HCT116 (cell line): ENCODE measurements at places on chromosomes 11 and 22. TPM values are rescaled to one million over a fixed set of nuclear protein-coding genes. Genes with fewer than 3 reads are reported as not detected.

DNA sequence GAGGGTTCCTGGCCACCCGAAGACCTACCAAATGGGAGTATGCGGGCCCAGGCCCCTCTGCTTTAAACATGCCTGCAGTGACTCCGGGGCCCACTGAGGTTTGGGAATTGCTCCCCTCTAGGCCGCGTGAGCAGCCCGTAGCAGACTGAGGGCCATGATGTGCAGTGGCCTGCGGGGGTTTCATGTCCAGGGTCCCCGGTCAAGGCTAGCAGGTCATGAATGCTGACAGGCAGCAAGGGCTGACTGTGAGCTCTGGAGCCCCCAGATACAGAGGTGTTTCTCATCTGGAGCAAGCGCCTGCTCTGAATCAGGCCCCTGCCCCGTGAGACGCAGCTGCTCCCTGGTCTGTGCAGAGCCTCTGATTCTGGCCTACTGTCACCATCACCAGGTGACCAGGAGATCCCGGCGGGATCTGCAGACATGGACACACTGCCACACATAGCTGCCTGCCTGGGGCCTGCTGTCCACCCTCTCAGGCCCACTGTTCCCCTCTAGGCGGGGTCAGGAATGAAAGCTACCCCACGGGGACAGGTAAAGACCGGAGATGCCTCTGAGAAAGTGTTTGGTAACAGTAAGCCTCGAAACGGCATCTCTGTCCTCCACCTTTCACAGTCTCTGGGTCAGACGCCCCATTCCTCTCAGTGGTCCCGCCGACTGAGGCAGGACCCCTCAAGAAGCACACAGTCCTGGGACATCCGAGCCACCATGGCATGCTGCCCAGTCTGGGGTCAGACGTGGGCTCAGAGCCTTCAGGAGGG lies 73.3 kb downstream of the PARVB start:
- no peak for DNase-seq

GRCh38 chr11:15562230-15562629 lies 447.5 kb downstream of the INSC start:
- no peak for DNase-seq

- no peak for DNase-seq
Observed at GRCh38 chr11:9538548-9538947, 34.9 kb upstream of the WEE1 start.

DNA sequence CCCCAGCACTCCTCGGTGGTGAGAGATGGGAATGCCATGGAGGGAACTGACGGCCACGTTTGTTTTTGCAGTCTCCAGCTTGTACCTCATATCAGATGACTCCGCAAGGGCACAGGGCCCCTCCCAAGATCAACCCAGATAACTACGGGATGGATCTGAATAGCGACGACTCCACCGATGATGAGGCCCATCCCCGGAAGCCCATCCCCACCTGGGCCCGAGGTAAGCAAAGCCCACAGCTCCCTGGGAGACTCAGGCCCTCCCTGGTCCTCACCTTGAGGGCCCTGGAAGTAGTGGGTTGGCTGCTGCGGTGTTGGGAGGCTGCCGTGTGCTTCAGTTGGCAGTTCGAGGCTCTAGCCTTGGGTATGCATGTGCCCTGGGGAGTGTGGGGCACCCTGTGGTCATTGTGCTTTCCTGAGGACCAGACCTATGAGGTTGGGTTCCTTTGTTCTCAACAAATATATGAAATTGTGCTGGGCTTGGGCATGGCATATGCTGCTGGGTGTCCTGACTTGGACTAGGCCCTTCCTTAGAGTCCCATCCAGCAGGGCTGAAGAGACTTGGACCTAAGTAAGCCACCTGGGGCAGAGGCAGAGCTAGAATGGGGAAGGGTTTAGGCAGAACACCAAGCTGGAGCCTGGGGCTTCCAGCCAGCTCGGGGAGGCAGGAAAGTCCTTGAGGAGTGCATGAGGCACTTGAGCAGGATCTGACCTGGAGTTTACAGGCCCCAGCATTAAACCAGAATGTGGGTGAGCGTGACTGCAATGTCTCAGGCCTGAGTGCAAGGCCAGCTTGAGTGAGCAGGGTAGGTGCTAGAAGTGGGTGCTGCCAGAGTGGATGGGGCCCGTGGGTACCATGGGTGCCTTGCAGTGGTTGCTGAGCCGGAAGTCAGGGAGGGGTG lies 26.4 kb downstream of the INCENP start:
- no peak for DNase-seq

- DNase-seq = no peak
Observed at GRCh38 chr11:21007297-21007696, 337.9 kb downstream of the NELL1 start.

DNA sequence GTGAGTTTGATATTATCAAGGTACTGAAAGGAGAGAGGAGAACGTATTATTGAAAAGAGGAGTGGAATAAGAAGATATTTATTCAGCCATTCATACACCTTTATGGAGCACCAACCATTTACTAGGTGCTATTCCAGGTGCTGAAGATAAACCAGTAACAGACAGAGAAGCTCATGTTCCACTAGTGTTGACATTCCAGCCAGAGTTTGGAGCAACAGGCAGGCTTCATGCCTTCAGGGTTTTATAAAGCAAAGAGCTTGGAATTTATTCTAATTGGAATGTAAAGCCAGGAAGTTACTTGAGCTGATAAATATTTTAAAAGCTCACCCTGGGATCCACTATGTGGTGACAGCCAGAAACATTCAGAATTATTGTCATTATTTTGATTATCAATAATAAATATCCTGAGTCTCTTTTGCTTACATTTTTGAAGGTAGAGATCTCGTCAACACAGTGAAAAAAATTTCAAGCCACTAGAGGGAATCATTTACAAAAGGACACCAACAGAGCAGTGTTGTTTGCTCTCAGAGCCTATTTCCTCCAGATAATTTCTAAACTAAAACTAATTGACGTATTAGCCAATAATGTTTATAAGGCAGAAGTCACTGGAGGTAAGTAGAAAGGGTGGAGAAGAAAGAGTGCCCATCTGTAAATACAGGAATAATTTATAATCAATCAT lies 172.0 kb downstream of the KCNA4 start:
- DNase-seq = no peak

DNA sequence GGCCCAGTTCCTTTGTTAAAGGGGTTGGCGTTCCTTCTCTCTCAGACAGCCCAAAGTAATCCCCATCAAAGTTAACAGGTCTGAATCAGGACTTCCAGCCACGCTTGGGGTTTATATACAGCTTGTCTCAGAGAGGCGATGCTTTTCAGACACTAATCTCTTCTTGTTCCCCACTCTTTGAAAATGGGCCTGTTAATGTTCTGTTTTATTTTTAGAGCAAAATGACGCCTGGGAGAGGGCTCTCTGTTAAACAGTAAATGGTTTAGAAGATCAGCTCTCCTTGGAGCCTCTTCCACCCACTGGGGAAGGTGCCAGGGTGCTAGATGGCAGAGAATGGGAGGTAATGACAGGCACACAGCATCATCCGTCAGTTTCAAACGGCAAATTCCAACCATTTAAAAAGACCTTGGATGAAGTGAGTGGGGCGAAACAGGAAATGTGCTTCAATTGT lies 235.9 kb upstream of the NARS2 start:
- DNase-seq = no peak

- no peak for DNase-seq
Observed at GRCh38 chr22:33598821-33599220, 321.5 kb downstream of the LARGE1 start.

- no peak for DNase-seq
Observed at GRCh38 chr11:34317036-34317360, 40.8 kb downstream of the ABTB2 start.

DNA sequence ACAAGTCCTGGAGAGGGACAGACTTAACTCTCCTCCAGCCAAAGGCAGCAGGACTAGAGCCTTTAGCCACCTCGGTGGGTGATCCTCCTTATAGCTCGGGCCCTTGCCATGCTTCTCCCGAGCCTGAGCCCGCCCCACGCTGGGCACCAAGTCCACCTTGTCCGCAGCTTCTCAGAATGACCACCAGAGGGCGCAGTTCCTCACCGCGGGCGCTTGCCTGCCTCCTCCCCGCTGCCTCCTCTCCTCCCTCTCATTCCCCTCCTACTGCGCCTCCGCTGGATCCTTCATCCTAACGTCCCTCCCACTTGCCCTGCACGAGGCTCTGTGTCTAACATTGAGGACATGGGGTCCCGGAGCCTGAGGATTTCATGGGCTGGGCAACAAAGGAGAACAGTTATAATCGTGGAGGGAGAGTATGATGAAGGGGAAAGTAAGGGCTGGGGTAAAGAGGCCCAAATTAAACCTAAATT lies 11.3 kb upstream of the MOGAT2 start:
- DNase-seq = peak; percentile 77

- no peak for DNase-seq
Observed at GRCh38 chr22:22818861-22819855, 68.5 kb upstream of the IGLL5 start.

- no peak for DNase-seq
Observed at GRCh38 chr22:46055911-46056545, 79.1 kb upstream of the WNT7B start.

DNA sequence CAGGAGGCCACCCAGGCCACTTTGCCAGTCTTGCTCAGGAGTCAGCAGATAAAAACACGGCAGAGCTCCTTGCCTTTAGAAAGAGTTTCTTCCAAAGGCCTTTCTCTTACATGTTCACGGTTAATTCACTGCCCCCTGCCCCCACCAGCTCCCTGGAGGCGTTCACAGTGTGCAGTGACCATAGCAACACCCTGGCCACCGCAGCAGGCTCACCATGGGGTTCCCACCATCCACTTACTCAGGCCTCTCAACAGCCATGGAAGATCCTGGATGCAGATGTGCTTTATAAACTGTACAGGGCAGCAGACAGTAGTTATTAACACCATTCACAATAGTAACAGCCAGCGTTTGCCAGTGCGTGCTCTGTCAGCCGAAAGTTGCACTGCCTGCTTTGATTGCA lies 10.6 kb upstream of the MYO7A start:
- DNase-seq = no peak

DNA sequence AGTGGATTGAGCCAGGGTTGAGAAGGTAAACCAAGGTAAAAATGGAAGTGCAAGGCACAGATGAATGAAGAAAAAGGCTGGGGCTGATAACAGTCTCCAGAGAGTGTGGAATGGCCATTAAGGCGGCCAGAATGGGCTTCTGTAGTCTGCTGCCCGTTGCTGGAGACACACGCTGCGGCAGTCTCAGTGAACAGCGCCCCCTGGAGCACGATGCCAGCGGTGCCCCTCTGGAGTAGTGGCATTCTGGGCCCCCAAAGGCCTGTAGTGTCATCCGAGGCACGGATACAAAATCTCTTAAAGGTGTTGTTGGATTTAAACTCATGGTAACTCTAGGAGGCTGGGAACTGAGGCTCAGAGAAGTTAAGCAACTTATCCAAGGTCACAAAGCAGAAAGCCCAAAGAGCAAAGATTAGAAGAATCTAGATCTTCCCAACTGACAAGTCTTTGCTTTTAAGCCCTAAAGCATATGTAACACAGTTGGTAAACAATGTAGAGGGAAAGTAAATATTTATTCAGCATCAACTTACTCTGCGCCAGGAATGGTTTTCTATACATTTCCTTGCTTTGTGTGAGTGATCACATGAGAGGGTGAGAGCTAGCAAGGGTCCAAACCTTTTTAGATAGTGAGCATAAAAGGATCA lies 18.2 kb downstream of the KCNJ1 start:
- DNase-seq = peak; percentile 49

DNA sequence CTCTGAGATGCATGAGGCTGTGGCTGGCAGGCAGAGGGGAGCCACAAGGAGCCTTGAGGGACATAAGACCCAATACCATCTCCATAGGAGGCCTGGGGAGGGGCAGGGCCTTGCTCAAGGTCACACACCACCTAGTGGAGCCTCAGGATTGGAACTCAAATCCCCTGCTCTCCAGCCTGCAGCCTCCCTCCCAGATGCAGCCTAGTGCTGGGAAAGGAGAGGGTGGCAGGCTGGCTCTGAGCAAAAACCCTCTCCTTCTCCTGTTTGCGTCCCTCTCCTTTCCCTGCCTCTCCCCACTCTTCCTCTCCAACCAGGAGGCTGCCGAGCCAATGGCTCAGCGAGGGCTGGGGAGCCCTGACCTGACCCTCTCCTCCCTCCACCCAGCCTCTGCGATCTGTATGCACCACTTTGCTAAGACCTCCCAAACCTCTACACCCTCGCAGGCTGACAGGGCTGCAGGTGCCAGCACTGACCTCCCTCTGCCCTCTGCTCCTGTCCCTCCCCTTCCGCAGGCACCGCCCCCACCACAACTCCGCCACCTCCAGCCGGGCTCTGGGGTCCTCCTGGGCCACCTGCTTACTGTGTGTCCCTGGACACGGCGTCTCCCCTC lies 14.7 kb downstream of the IGLL1 start:
- peak; percentile 4 for DNase-seq

GRCh38 chr22:38981992-38982927 lies at the start of gene APOBEC3B:
Gene APOBEC3B (plus strand): TSS chr22:38982347. CDS start chr22:38982454, 107 bp downstream.
- DNase-seq = peak; percentile 81

GRCh38 chr11:61362542-61362875 lies 335 bp downstream of the TMEM138 start:
- no peak for DNase-seq

DNA sequence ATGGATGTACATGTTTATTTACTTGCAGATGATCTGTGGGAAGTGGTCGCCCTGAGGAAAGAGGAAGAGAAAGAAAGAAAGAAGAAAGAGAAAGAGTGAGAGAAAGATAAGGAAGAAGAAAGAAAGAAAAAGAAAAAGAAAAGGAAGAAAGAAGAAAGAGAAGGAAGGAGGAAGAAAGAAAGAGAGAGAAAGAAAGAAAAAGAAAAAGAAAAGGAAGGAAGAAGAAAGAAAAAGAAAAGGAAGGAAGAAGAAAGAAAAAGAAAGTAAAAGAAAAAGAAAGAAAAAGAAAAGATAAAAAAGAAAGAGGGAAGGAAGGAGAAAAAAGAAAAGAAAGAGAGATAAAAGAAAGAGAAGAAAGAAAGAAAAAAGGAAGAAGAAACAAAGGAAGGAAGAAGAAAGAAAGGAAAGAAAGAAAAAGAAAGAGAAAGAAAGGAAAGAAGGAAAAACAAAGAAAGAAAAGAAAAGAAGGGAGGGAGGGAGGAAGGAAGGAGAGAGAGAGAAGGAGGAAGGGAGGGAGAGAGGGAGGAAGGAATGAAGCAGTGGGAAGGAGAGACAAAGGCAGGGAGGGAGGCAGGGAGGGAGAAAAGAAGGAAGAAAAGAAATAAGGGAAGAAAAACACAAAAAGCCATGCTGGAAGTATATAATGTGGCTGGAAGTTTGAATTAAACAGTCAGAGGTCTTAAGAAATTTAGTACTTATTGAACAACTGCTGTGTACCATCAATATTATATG lies 976.6 kb downstream of the FAM181B start:
- no peak for DNase-seq

DNA sequence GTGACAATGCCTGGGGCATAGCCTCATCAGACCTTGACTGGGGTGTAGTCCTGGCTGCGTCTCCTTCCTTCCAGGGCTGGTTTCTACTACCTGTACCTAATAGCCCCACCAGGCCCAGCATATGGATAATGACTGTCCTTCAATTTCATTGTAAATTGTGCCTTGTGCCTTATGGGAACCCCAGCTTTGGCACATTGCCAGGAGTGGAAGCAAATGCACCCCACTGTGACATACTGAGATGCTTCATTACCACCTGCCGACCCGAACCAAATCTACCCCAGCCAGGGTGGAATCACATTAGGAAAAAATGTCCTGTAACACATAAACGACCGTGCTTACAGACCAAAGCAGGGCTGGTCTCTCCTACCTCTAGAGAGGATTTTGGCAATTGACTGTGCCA lies 7.3 kb downstream of the TOP3B start:
- DNase-seq = no peak

- DNase-seq = no peak
Observed at GRCh38 chr11:81135570-81135969, 1598.1 kb downstream of the FAM181B start.

Gene TPBGL
- 0.12 TPM for total RNA-seq

Gene DEFB131B
- not detected for total RNA-seq

Gene CD82
- 16.7 TPM for total RNA-seq

Gene MMP20
- 0.30 TPM for total RNA-seq

Gene UBQLNL
- total RNA-seq = not detected

Gene PYGM
- 1.7 TPM for total RNA-seq

Gene PDXP
- total RNA-seq = 42.7 TPM

Gene TUB
- total RNA-seq = 0.02 TPM

Gene ADM
- total RNA-seq = 87.2 TPM

Gene SHISA8
- total RNA-seq = 13.9 TPM
